ENCODE measurements at places on chromosomes 1 and 21. TPM values are rescaled to one million over a fixed set of nuclear protein-coding genes. Genes with fewer than 3 reads are reported as not detected.

Gene TESK2
- 8.4 TPM for total RNA-seq

Gene NGF
- 0.25 TPM for total RNA-seq

Gene MEAF6
- 41.4 TPM for total RNA-seq

DNA sequence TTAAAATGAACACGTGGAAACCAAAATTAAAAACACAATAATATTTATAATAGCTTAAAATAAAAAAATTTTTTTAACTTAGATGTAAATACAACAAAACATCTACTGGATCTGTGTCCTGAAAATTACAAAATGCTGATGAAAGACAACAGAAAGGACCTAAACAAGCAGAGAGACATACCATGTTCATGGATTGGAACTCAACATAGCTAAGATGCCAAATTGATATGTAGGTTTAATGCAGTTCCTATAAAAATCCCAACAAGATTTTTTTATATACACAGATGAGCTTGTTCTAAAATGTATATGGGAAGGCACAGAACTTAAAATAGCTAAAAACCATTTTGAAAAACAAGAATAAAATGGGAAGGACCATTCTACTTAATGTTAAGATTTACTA lies 81.4 kb downstream of the TRIM11 start:
- no peak for DNase-seq

- DNase-seq: no peak
Observed at GRCh38 chr1:115660151-115660550, 18.4 kb downstream of the VANGL1 start.

DNA sequence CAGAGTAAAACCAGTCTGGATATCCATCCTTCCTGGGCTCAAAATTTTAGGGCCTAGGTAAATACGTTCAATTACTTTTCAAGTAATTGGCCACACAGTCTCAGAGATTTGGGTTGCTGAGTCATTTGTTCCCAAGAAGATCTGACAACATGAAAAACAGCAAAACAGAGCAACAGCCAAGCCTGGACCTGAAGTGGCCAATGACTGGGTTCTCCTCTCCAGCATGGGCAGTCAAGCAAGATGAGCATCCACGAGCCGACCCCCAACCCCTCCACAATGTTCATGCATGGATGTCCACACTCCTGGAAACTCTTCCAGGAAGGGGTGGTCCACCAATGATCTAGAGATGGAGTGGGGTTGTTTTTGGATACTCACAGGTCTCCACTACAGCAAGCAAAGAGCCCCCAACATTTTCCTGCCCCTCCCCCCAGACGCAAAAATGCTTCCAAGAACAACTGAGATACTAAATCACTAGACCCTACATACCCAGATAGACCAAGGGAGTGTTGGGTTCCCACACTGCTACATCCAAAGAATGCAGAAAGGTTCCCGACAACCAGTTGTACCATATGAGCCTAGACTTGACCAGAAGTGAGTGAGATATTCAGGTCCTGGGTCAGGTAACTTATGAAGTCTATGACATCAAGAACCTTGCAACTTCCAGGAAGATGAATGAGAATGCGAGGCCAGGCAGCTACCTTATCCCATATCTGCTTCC lies 73.0 kb downstream of the CD46 start:
- no peak for DNase-seq

DNA sequence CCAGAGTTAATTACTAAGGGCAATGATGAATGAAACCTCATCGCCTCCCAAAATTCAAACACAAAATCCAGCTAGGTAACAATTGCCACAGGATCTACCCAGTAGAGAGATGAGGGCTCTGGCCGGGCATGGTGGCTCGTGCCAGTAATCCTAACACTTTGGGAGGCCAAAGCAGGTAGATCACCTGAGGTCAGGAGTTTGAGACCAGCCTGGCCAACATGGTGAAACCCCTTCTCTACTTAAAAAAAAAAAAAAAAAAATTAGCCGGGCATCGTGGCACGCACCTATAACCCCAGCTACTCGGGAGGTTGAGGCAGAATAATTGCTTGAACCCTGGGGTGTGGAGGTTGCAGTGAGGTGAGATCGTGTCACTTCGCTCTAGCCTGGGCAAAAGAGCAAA lies 15.8 kb downstream of the CD2 start:
- no peak for DNase-seq

GRCh38 chr1:150964164-150964489 lies 10.5 kb downstream of the CERS2 start:
- no peak for DNase-seq

Data from left colon (tissue), 2 donors.